CD4-positive, alpha-beta T cell treated with Interleukin-4 for 1 hour (primary cell): ENCODE measurements at places on chromosomes 2 and 18.

DNA sequence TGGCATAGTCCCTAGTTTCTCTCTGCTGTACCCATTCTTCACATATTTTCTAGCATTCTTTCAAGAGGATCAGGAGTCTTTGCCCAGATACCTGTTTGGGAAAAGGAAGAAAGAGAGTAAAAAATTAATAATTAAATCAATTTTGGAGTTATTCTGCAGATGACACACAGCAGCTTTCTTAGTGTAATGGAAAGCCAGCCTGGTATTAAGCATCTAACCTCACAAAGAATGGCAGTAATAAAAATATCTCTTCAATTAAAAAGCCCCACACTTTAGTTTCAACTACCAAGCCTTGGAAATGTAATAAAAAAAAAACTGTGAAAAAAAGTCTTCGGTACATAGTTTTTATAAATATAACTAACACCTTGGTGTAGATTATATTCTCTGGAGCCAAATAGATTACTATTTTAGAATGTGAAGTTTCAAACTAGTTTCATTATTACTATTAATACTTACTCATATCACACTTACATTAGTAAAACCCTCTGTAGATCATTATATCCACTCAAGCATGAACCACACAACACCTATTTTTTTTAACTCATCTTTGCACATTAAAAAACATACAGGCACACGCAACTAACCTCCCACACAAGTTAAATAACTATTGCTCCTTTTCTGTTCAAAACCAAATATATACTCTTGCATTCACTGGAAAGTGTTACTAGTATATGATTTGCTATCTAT lies 90.9 kb downstream of the GPD2 start:
- peak; percentile 6 for DNase-seq

- DNase-seq, result no peak
These were observed 36.2 kb downstream of the CCDC178 start for GRCh38 chr18:33404244-33404873.

GRCh38 chr2:181573140-181573736 lies 83.7 kb downstream of the CERKL start:
- no peak for DNase-seq

DNA sequence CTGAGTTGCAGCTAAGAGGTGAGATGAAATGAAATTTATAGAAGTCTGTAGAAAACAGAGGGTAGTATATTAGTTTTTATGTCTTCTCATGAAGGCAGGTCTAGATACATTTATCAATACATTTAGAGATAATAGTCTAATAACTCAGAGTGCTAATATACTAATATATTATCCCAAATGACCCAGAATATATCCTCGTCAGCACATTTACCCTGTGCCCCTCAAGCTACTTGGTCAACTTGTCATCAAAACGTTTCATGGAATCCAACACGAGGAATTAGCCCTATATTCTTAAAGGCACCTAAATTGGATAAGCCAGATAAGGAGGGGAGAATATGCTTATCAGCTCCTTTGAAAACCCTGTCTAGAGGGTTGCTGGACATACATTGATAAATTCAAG lies 415.1 kb upstream of the LRRTM1 start:
- no peak for DNase-seq

DNA sequence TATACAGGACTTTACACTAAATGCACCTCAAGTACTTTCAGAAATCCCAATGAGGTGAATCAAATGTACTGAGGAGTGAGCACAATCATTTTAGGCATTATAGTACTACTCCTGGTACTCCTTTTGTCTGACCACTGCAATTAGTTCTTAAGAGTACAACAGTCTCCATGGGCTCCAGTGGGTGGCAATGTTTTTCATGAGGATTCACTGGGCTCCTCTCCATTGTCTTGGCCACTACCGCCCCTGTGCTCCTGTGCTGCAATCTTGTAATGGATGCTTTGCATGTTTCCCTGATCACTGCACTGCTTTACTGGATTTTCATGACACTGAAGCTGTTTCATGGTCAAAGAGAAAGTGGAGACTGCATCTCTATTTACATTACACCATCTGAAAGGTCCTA lies 268.5 kb upstream of the ZSWIM2 start:
- no peak for DNase-seq

DNA sequence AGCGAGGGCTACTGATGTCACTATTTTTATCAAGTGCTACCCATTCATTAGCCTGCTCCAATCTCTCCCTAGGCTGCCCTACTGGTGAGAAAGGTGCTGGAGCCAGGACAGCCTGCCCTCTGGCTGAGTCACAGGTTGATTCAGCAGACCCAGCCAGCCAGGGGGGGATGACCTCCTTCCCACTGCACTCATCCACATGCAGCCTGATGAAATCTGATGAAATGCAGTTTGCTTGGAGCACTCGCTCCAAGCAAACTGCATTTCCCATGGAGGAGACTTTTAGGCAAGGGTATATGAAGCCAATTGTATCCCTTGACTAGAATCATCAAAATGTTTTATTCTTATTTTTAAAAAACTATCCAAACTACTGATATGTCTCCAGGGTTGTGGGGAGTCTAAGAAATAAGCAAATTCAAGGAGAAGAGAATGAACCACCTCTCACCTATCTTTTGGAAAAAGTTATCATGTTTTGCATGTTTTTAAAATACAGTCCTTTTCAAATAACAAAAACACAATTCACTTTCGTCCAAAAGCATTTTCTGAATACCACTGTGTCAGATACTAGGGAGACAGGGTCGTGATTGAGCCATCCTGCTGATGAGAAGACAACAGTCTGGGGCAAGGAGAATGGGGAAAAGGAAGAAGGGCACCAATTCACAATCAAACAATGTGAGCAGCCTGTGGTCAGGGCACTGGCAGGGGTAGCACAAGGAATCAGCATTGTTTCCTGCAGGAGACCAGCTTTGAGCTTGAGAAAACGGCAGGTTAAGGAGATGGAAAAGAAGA lies 128.3 kb downstream of the AFF3 start:
- DNase-seq, result no peak

DNA sequence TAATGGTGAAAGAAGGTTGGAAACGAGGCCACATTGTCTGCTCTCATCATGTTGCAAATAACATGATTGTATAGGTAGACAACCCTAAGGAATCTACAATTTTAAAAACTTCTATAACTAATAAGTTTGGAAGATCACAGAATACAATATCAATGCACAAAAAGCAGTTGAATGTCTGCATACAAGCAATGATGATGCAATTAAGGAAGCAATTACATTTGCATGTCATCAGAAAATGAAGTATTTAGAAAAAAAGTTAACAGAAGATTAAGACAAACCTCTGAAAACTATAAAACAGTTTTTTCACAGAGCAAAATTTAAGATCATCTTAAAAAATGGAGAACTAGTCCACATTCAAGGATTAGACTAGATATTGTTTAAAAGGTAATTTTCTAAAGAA lies 181.1 kb downstream of the METTL4 start:
- DNase-seq, result no peak

GRCh38 chr2:119350311-119350998 lies 16.2 kb downstream of the C2orf76 start:
- DNase-seq, result no peak

GRCh38 chr2:84839851-84840250 lies 41.0 kb downstream of the TRABD2A start:
- DNase-seq, result no peak

GRCh38 chr2:74747411-74748080 lies 86.4 kb upstream of the HK2 start:
- DNase-seq, result no peak

- no peak for DNase-seq
These were observed 257.9 kb downstream of the THSD7B start for GRCh38 chr2:137023205-137023604.

DNA sequence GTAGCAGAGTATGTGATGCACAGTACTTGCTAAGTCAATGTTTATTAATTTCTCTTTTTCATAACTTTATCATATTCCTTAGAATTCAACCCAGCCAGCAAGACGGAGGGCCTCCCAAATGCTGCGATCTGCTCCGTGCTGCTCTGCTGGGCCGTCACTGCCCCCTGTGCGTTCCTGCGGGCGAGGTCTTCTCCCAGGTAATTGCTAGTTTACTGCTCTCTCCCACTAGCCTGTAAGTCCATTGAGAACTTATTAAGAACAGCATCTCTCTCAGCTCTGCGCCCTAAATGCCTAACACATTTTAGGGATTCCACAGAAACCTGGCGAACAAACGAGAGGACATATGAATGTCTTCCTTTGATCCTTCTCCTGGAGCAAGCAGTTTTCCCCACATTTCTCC lies 153.6 kb upstream of the ARHGAP28 start:
- no peak for DNase-seq

DNA sequence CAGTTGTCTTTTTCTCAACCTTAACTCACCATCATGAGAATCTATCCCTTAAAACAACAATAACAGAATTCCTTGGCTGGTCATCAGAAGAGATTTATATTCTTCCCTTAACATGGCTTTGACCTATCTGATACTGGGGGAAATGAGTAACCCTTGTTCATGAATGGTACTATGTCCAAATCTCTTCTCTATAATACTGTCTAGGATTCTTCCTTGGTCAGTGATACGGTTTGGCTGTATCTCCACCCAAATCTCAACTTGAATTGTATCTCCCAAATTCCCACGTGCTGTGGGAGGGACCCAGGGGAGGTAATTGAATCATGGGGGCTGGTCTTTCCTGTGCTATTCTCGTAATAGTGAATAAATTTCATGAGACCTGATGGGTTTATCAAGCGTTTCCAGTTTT lies 282.0 kb upstream of the SIX2 start:
- no peak for DNase-seq

DNA sequence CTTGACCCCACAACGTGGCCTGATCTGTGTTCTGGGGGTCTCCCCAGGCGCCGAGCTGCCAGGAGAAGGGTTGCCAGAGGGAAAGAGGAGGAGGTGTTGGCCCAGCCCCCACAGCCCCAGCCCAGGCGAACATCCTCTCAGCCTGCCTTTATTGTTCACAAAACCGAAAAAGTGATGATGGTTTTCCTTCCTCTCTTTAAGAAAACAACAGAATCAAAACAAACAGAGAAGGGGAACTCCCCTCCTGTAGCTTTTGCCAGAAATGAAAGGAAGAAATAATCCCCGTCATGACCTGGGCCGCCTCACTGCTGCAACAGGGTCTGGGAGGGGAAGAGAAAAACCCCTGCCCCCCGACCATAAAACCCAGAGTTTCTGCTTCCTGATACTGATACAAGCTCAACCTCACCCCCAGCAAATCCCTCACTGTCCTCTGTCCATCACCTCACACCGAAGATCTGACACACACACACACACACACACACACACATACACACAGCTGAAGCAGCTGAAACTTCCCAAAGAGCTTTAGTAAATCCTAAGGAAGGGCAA lies 52.0 kb downstream of the ZFP36L2 start:
- peak; percentile 89 for DNase-seq

DNA sequence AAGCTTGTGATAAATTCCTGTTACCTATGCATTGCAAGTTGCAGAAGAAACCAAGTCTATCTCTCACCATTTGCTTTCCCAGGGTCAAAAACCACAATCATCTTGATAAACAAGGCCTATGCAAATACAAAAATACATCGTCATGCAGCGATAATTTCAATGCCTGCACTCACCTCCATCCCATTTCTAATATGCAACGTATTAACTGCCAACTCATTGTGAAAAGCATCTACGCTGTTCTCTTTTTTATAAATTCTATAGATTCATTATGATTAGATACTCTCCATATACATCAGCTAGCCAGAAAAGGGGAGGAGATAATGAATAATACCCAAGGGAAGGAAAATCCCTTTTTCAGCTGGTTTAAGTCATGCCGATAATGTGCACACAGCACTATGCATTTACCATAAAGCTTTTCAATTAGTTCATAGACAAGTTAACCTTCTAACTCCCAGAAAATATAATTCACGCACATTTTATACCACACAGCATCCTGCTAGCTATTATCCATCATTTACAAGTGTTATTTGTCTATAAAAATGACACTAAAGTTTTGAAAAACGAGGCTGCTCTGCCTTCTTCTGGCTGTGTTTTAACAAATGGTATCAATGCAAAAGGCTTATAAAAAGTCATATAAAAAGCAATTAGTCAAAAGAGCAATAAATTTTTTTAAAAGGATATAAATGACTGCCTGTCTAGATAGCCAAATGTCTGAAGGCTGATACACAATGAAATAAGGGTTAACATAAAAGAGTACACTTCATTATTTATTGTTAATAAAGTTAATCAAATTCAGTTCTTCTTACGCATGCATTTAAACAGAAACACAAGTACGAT lies 77.6 kb downstream of the AFF3 start:
- no peak for DNase-seq

GRCh38 chr2:9164112-9164608 lies 42.5 kb upstream of the ASAP2 start:
- DNase-seq, result no peak

DNA sequence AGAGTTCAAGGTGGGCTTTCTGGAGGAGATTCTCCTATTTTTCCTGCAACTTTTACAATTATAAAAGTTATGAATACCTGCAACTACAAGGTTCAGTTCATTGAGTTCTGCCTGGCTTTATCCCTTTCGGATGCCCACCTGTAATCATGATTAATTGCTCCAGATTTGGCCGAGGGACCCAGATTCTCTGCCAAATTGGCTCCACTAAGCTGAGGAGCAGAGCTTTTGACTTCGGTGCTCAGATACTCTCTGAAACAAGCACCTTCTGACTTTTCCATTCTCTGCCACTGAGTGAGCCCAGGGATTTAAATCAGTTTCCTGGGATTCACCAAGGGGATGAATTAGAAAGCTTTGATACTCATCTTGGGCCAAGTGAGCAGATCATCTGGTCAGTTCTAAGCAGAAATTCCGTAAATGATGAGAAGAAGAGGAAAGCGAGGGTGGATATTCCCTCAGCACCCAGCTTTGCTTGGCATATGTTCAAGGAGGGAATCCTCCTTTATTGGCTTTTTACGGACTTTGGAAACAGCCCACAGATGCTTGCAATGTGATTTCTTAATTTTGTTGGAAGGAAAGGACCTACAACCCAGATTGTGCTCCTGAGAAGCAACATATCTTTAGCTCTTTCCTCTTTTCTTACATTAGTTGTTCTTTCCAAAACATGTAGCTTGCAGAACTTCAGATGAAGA lies 179.2 kb downstream of the SETBP1 start:
- DNase-seq, result no peak

GRCh38 chr18:79507076-79507545 lies 111.4 kb downstream of the NFATC1 start:
- DNase-seq, result no peak
